Activated gamma-delta T cell (primary cell): ENCODE measurements at places on chromosomes 1 and 21.

DNA sequence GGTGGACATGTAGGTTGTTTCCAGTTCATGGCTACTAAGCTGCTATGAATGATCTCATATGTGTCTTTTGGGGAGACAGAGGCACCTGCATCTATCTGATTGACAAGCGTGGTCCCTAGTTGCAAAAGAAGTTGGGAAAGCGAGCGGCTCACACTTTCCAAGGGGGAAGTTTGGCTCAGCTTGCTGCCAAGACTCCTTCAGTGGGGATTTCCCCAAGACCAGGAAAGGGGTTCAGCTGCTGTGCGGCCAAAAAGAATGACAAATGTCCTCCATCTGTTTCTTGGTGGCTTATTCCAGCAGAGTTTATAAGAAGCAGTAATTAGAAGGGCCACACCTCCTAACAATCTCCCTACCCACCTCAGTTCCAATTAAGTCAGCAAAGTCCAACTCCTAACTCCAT is 128.5 kb upstream of the GALNT2 start:
- no peak for DNase-seq

DNA sequence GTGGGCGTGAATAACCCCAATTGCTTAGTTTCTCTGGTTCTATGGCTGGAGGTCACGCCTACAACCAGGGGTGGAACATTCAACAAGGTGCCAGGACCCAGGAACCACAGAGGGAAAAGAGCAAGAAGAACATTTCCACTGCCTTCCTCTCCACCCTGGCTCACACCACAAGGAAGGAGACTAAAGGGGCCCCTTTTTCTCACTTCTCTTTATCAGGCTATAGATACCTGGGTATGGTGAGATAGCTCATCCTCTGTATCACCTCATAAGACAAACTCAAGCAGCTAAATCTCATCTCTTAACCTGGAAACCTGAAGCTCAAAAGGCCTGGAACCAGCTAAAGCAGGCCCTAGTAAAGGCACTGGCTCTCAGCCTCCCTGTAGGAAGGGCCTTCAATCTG is 438.8 kb upstream of the OLFM3 start:
- DNase-seq, result no peak

GRCh38 chr1:226370144-226370923 is 37.6 kb downstream of the PARP1 start:
- no peak for DNase-seq

DNA sequence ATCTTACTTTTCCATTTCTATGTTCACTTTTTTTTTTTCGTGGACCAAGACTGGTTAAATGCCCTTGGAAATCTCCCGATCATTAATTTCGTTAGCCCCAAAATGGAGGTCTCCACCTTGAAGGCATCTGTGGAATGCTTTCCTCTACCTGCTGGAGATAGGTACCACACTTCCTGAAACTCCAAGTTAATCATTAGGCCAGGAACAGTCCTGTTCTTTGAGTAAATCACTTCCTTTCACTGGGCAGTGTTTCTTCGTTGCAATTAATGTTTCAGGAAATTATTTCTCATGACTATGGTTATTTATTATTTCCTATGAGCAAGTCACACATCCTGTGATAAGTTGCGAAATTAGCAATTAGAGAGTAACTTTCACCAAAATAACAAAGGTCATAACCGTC is 225.2 kb upstream of the LYPLAL1 start:
- DNase-seq, result no peak

GRCh38 chr1:235127732-235128455 is 743 bp downstream of the TOMM20 start:
- no peak for DNase-seq

- no peak for DNase-seq
Measured at GRCh38 chr1:160117300-160117699, 1.7 kb downstream of the ATP1A2 start.

DNA sequence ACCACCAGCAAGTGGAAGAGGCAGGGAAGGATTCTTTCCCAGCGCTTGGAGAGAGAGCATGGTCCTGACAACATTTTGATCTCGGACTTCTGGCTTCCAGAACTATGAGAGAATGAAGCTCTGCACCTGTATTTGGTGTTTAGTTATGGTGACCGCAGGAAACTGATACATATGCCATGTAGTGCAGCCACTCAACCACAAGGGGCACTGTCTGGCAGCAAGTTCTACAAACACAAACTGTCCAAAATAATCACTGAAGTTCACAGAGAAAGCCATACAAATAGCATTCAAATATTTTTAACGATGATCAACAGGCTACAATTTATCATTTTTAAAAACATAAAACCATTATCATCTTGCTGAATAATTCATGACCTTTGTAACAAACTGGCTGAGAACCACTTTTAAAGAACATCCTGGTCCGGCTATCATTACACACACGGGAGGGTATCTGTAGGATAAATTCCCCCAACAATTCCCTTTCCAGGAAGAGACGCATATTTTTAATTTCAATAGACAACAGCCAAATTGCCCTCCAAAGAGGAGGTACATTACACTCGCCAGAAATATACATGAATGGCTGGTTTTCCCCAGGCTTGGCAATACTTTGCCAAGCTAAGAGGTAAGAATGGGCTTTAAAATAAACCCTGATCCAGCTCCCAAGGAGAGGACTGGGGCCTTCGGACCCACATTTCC is 9.2 kb upstream of the CBR3 start:
- DNase-seq, result no peak

GRCh38 chr1:114828251-114828650 is 26.4 kb upstream of the SYCP1 start:
- DNase-seq, result no peak

GRCh38 chr1:164720440-164721227 is 161.7 kb downstream of the PBX1 start:
- DNase-seq, result no peak

GRCh38 chr1:111097356-111098099 is 42.4 kb downstream of the DRAM2 start:
- DNase-seq, result no peak

DNA sequence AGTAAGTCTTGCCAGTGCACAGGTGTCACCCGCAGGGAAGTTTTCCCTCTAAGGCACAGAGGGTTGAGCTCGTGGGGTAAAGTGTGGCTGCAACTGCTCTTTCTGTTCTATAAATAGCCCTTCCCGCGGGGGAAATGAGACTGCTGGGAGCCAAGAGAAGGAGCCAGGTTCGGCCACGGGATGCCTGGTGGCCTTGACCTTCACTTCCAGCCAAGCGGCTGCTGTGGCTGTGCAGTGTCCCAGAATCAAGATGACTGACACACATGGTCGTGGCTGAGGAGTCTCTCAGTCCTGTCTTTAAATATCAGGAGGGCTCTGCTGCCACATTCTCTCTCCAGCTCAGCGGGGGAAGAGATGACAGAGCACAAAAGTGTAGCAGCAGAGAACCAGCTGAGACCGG is 154.1 kb upstream of the VAMP3 start:
- DNase-seq, result no peak

DNA sequence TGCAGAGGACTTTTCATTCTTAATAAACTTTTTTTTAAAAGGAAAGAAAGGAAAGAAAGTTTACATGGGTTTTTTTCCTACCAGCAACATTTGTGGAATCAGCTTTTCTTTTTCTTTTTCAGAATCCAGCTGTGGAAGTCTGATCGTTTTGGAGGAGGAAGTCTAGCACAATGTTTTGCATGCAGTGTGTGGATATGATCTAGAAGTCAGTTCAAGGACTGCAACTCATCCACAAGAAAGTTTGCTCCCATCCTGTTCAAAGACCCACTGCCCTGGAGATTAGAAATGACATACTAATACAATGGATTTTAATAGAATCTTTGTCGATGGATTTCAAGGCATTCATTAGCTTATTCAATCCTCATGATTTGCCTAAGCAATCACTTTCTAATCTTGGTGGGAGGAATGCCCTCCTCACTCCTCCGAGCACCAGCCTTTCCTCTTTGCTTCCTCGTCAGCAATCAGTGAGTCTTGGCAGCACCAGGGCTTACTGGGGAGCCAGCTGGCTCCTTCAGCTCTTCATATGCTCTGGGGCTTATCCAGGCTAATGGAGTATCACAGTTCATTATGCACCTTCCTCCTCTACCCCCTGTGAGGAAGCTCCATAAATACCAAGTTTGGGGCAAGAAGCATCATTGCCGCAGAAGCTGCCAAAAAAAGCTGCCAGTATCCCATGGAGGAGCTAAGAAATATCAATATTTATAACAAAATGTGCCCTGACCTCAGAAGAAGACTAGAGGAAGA is 392.3 kb upstream of the PKN2 start:
- DNase-seq, result no peak

GRCh38 chr1:89635825-89636815 is 3.2 kb downstream of the LRRC8C start:
- DNase-seq, result no peak

- DNase-seq, result no peak
Measured at GRCh38 chr1:28104866-28105467, 16.6 kb upstream of the EYA3 start.

DNA sequence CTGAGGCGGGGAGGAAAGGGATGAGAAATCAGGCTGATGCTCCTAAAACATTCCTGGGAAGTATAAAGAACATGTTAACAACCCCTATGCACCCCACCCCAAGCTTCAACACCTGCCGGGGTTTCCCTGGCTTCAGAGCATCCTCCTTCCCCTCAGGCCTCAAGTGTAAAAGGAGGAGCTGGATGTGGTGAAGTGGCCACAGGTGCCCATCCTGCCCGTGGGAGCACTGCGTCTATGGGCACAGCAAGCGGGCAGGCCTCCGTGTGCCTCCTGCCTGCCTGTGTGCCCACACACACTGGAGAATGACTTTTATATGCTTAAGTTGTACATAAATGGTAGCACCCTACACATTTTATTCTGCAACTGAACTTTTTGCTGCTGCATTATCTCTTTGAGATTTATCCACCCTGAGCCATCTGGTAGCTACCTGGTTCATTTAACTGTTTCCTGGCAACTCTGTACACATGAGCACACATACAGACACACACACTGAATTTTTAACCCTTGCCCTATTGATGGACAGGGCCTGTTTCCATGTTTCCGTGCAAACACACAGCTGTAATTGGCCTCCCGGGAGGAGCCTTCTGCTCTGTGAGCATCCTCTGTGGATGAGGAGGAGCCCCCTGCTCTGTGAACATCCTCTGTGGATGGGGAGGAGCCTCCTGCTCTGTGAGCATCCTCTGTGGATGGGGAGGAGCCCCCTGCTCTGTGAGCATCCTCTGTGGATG is 13.4 kb upstream of the FTCD start:
- DNase-seq, result no peak

DNA sequence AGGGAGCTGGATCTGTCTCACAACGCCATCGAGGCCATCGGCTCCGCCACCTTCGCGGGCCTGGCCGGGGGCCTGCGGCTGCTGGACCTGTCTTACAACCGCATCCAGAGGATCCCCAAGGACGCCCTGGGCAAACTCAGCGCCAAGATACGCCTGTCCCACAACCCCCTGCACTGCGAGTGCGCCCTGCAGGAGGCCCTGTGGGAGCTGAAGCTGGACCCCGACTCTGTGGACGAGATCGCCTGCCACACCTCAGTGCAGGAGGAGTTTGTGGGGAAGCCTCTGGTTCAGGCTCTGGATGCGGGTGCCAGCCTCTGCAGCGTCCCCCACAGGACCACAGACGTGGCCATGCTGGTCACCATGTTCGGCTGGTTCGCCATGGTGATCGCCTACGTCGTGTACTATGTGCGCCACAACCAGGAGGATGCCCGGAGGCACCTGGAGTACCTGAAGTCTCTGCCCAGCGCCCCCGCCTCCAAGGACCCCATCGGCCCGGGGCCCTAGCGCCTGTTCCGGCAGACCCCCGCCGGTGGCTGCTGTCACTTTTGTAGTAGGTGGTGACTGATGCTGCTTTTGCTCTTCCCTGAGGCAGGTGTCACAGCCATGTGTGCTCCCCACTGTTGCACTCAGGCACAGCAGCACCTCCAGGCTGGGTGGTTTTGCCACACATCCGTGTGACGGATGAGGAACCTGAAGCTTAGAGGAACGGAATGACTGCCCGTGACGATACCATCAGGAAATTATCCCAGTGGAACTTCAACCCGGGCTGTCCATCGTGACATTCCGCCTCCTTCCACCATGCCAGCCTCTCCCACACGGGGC is 1.8 kb downstream of the LRRC3 start:
- DNase-seq, result no peak

GRCh38 chr1:221766210-221766609 is 24.3 kb upstream of the DUSP10 start:
- DNase-seq, result no peak

DNA sequence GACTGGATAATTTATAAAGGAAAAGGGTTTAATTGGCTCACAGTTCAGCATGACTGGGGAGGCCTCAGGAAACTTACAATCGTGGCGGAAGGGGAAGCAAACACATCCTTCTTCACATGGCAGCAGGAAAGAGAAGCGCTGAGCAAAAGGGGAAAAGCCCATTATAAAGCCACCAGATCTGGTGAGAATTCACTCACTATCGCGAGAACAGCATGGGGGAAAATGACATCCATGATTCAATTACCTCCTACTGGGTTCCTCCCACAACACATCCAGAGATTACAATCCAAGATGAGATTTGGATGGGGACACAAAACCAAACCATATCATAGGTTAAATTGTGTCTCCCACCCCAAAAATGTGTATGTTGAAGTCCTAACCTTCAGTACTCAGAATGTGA is 491.7 kb downstream of the SETD4 start:
- no peak for DNase-seq

GRCh38 chr21:14949603-14950002 is 115.2 kb downstream of the NRIP1 start:
- no peak for DNase-seq

DNA sequence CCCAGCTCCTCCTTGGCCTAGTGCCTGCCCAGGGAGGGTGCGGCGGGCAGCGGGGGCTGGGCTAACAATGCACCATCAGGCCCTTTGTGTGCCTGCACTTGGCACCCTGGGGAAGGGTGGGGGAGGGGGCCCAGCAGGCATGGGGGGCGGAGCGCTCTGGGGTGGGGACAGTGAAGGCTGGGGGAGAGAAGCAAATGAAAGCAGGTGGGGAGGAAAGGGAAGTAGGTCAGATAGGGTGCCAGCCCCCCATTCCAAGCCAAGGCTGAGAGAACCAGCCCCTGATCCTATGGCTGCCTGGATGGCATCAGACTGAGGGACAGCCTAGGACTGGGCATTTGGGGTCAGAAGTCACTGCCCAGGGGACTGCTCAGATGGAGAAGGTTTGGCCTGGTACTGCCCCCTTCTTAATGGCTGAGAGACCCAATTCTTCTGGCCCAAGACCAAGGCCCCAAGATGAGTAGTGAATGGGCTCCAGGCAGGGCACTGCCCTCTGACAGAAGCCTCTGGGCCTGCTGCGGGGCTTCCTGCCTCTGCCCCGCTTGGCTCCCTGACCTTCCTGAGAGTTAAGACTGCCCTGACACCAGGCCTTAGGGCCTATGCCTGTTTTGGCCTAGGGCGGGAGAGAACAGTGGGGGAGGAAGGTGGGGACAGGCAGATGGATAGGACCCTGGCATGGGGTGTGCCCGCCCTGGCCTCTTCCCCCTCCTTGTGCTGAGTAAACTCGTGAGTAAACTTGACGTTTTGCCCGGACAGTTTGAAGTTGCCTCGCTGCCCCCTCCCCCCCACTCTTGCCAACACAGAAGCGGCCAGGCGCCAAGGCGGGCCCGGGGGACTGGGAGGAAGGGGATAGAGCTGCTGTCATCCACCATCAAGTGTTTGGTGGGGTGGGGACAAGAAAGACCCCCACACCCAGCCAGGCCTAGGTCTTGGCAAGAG is 2.7 kb downstream of the ZBTB7B start:
- DNase-seq, result no peak

GRCh38 chr1:28910379-28911115 is 3.8 kb upstream of the EPB41 start:
- DNase-seq, result no peak

GRCh38 chr21:45998871-45999580 is 17.5 kb downstream of the COL6A1 start:
- no peak for DNase-seq
